ENCODE measurements at places on chromosomes 6 and 20.
A peak's percentile ranks its signal among the peaks of the same experiment; 100 is the strongest.

GRCh38 chr20:56943946-56944945 lies 315.1 kb downstream of the TFAP2C start:
- DNase-seq = no peak

DNA sequence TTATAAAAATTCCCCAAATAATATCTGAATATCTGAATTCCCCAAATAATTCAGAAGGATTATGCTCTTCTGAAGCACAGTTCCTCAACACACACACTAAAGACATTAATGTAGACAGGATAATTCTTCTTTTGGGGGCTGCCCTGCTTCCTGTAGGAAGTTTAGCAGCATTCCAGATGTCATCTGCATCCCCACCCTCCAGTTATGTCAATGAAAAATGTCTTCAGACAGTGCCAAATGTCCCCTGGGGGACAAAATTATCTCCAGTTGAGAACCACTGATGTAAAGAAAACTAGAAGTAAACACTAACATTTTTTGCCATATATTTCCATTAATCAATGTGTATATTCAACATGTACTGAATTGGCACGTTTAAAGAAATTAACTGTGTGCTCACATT lies 25.9 kb upstream of the NAA20 start:
- no peak for DNase-seq

- DNase-seq = no peak
Observed at GRCh38 chr6:56571605-56572004, 71.1 kb downstream of the DST start.

DNA sequence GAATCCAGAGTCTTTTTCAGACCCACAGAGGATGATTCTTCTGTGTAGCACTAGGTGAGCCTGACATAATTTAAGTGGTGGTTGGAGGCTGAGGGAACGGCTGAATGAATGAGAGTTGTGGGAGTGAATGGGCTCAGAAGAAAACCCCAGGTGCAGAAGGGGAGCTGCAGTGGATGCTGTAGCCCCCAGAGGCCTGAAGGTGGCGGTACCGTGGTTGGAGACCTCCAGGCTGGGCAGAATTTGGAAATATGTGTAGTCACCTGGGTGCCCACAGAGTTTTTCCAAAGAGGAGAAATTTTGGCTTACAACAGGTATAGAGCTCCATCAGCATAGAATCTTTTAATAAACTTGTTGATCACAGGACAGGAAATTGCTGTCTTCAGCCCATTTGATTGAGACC lies 6.5 kb upstream of the RAET1G start:
- DNase-seq = no peak

GRCh38 chr6:168158213-168158979 lies 79.4 kb upstream of the FRMD1 start:
- DNase-seq = no peak

GRCh38 chr6:34301408-34301807 lies 52.6 kb upstream of the SMIM29 start:
- peak; percentile 41 for DNase-seq

DNA sequence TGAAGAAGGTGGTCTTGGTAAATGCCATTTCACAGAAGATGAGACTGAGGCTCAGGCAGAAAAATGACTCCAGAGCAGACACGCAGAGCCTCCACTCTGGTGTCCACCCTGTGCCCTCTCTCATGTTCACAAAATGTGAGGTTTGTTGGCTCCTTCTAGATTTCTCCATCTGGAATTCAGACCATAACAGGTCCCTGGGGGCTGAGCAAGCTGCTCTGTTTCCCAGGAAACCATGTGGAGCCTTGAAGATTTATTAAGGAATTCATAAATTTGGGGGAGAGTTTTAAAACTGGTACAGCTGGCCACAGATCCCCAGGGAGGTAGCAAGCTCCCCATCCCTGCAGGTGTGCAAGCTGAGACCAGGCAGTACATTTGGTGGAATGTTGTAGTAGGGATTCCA lies 38.8 kb upstream of the SIRPA start:
- DNase-seq = no peak

GRCh38 chr20:55333798-55334197 lies 671.5 kb downstream of the CBLN4 start:
- no peak for DNase-seq

DNA sequence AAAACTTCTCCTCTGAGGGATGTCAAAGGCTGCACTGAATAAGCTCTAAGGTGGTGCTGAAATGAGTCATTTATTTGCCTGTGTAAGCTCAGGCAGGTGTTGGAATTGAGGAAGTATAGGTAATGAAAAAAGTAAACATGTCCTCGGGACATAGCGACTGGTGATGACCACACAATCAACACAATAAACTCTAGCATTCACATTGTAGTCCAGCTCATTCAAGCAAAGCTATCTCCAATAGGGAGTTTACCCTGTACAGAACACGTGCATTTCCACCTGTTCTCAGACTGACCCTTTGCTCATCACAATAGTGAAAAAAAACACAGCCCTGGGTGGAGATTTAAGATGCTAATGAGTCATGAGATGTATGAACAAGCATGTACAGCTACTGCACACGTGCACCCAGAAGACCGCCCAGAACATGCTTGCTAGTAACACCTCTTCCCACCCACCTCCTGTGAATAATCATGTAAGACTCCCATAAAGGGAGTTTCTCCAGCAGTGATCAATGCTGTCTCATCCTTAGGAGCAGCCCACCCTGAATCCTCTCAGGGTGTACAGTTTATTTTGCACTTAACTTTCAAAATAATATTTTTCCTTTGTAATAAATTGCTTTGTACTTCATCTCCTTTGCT lies 33.0 kb upstream of the POU5F1 start:
- no peak for DNase-seq

DNA sequence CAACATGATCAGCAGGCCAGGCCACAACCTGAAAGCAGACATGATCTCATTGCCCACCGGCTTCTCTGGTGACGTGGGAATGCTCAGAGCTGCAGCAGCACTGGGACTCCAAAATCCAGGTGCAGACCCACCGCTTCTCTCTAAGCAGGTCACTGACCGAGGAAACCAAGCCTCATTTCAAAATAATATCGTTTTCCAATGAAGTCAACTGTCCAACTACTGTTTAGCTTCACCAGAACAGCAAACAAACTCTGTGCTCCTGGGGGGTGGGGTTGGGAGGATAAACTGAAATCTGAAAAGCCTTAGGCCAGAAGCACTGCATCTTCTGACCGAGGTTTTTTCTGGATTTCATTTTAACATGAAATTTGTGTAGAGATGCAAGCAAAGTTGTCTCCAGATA lies at the start of gene GPLD1:
GPLD1 (minus strand) TSS at position 109 of the 400 bp plus-strand sequence; CDS start at position 42, 67 bp downstream.
- DNase-seq = no peak

- DNase-seq = no peak
Observed at GRCh38 chr6:118679327-118679901, 28.0 kb upstream of the CEP85L start.

DNA sequence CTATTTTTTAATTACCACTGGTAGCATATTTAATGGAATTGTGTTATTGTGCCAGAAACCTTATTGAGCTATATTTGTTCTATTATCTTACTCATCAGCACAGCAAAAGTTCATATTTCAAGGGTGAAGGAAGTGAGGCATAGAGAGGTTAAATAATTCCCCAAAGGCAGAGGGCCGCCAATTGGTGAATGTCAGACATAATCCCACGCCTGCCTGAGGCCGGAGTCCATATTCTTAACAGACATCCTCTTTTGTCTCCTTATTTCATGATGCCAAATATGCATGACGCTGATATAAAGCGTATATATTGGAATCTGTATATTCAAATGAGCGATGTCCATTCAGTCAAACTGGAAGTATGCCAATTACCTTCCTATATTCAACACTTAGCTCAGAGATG lies 505.0 kb upstream of the SLC35B3 start:
- no peak for DNase-seq

GRCh38 chr6:111770263-111771093 lies 102.8 kb downstream of the FYN start:
- no peak for DNase-seq

DNA sequence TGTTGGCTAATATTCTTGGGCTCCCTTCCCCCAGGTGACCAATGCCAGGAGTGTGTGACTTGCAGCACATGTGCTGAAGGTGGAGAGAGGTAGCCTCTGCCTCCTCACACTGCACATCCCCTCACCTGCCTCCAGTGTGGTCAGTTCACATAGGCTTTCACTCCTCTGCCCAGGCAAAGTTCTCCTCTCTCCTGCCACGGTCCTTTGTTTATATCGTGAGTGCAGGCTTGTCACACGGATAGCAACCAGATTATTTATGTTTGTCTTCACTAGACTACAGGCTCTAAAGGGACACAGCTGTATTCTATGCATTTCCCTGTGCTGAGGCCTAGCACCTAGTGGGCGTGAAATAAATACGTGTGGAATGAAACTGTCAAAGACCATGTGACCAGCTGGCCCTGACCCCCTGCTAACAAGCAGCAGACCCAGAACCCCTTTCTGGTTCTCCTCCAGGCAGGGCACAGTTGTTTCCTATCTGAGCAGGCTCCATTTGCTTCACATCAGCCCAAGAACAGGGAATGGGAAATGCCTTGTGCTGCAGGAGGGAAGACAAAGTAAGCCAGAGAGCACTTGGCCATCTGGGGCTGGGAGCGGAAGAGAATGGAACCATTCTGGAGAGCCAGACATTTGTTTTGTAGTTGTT lies 42.3 kb downstream of the UNC5CL start:
- peak; percentile 42 for DNase-seq

GRCh38 chr6:85673198-85674139 lies 30.8 kb upstream of the SYNCRIP start:
- DNase-seq = no peak

GRCh38 chr6:107115695-107116327 lies 496 bp upstream of the BEND3 start:
- peak; percentile 44 for DNase-seq

DNA sequence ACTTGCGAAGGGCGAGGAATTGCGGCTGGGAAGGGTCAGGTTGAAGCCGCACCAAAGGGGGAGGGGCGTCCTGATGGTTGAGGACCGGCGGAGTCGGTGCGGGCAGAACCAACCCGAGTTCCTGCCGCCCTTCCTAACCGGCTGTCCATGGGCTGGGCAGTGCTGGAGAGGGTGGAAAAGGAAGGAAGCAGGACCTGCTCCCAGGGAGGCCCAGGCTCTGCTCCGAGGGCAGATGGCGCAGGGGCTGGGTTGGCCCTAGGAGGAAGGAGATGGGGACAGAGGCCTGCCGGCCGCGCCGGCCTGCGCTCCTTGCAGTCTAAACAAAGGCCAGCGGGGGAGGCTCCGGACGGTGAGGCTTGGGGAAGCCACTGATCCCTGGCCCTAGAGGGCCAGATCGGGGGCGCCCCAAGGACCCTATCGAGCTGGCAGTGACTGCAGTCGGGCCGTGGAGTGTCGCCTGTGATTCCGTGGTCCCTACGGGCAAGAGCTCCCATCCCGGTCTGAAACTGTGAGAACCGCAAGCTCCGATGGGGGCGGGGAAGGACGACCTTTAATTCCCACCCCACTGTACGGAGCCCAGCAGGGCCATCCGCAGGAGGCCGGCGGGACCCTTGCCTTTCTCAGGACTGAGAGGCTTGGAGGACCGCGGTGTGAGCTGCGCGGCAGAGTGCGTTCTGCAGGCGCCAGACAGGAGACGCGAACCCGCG lies 39.4 kb downstream of the YTHDF1 start:
- no peak for DNase-seq

- no peak for DNase-seq
Observed at GRCh38 chr20:3547906-3548305, 77.1 kb downstream of the ATRN start.

- DNase-seq = no peak
Observed at GRCh38 chr6:148981515-148981914, 234.7 kb downstream of the UST start.

GRCh38 chr6:45595010-45595851 lies 217.5 kb upstream of the SUPT3H start:
- no peak for DNase-seq

DNA sequence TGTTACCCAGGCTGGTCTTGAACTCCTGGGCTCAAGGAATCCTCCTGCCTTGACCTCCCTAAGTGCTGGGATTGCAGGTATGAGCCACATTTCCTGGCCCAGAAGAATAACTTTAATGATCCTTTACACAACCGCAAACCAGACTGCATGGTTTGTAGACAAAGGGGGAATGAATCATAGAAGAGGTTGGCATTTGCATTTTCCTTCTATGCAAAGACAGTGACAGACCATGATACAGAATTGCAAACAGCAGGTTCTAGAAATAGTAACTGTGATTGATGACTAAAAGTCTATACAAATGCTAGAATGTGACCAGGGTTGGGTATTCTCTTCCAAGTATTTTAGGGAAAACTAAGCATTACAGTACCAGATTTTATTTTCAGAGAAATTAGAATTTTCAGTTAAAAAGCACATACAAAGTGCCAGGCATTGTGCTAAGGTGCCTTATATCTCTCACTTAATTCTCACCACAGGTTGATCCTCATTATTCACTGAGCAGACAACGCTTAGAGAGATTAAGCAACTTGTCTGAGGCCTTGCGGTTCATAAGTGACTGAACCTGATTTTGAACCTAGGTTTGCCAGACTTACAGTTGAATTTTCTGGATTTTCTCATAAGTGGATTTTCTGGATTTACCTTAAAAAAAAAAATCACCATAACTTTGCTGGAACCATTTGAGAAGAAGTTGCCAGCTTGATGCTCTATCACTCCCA lies 146.6 kb downstream of the ZFAND3 start:
- DNase-seq = no peak

GRCh38 chr20:22001886-22002285 lies 296.4 kb downstream of the PAX1 start:
- DNase-seq = no peak

DNA sequence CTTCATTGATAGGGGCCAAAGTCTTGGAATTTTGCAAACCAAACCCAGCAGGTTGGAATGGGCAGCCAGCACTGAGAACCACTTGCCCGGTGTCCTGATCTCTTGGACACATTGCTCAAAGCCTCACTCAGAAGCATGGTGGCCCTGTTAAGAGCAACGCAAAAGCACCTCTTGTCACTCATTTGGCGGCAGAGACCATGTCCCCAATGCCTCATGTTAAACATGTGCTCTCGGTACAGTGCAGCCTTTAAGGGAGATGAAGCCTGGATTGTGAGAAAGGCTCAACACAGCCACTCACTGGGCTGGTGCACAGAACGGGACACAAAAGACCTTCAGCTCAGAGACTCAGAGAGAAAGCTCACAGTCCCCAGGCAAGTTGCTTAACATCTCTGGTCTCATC lies 298.4 kb upstream of the PRDM1 start:
- no peak for DNase-seq

GRCh38 chr6:163837691-163838431 lies 423.3 kb downstream of the QKI start:
- DNase-seq = no peak
